ENCODE measurements at places on chromosomes 3 and 15.

DNA sequence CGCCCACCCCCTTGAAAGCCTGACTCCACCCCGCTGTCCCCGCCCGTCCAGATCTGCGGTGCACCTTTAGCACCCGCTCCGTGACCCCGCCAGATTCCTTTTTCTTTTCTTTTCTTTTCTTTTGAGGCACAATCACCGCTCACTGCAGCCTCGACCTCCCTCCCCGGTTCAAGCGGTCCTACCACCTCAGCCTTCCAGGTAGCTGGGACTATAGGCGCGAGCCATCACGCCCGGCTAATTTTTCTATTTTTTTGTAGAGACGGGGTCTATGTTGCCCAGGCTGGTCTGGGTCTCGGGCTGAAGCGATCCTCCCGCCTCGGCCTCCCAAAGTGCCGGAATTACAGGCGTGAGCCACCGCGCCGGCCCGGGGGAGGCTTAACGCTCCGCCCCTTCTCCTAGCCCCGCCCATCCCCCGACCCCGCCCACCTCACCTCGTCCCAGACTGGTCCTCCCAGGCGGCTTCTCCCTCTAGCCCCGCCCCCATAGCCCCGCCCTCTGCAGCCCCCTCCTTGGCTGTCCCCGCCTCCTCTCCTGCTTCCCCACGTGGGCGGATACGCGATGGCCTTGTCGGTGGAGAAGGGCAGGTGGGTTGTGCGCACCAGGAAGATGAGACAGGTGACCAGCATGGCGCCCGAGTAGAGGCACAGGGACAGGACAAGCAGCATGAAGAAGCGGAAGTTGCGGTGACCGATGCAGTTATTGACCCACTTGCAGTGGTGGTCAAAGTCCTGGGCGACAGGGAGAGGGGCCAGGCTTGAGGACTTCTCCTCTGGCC, 3.2 kb downstream of the ZDHHC19 start:
- peak; percentile 68 for DNase-seq

- no peak for DNase-seq
Observed at GRCh38 chr15:56249092-56249491, 5.4 kb upstream of the RFX7 start.

DNA sequence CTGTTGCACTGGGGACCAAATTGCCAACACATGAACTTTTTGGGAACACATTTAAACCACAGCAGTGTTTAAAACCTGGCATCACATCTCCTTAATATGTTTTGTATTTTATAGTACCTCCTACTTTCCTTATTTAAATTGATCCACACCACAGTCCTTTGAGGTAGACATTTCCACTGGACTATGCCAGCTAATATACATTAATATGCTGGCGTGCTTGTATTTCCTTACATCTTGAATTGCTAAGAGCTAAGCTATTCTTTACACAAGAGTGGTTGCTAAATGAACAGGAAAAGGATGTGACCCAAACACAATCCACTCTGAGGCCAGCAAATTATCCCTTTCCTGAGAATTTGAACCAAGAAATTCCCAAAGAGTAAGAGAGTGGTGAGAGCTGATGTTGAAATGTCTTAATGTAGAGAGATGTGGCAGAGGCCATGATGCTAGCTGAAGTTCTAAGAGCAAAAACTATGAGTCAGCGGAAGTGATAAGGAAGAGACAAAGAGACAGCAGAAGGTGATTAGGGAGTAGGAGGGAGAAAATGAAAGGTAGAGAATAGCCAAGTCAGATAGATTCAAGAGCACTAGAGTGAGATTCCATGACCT, 131.2 kb downstream of the CD47 start:
- DNase-seq = no peak

DNA sequence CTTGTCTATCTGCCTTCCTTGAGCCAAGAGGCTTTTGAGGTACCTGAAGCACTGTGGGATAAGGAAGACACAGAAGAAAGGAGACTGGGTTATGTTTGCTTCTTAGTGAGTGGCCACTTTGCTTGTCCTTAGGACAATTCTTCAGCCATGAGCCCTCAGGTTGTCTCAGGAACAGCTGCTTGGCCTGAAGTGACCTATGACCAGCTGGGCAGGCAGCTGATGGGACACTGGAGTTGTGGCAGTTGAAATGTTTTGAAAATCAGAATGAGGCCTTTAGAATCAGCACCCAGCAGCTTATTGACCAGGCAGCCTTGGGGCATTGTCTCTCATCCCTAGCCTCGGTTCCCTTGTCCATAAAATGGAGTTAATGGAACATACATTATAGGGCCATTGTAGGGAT, 37.0 kb downstream of the RBP2 start:
- DNase-seq = no peak
